ENCODE measurements at places on chromosomes 7 and 10.

DNA sequence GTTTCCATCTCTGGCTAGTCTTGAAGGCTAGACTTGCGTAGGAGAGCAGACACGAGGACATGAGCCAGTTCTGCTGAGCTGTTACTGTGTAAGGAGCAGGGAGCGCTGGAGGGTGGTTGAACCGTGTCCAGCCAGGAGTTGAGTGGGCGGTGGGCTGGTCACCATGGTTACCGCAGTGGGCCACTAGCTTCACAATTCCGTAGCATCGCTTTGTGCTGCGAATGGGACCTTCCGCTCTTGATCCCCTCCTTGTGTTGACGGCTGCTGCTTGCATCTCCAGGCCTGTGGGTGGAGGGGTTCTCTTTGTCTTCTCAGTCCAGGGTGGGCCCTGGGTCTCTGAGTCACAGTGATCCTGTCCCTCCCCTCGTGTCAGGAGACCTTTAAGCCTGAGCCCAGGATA lies 49.4 kb upstream of the OCM start:
- DNase-seq: no peak

GRCh38 chr10:8365935-8366911 lies 311.7 kb downstream of the GATA3 start:
- peak; percentile 66 for DNase-seq

DNA sequence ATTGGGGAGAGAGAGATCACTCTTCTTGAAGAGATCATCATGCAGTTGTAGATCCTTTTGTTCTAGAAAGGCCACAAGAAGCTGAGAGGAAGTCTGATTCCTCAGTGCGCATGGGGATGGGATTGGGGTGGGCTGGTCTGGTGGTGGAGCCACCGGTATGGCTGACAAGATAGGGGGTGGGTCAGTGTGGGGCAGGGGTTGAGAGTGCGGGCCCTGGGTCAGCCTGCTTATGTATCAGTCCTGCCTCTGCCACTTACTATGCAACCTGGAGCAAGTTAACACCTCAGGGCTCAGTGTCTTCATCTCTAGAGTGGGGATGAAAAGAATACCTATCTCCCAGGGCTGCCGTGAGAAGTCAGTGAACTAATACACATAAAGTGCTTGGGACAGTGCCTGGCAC lies 8.0 kb downstream of the SMARCD3 start:
- DNase-seq: no peak

DNA sequence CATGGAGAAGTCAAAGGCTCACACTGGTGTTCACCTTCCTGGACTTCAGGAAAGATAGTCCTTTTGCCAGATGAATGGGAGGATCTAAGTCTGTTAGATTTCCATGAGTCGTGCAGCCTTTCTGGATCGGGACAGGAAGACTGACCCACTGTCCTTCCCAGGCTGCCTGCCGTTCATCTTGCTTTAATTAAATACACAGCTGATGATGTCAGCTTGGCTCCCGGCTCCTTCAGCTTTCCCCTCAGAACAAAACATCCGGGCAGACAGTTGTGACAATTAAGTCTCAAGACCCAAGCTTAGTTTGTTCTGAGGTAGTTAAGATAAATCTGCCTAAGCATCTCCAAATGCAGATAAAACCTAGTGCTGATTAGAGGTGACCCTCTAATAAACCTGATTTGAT lies 58.6 kb downstream of the AUTS2 start:
- no peak for DNase-seq

DNA sequence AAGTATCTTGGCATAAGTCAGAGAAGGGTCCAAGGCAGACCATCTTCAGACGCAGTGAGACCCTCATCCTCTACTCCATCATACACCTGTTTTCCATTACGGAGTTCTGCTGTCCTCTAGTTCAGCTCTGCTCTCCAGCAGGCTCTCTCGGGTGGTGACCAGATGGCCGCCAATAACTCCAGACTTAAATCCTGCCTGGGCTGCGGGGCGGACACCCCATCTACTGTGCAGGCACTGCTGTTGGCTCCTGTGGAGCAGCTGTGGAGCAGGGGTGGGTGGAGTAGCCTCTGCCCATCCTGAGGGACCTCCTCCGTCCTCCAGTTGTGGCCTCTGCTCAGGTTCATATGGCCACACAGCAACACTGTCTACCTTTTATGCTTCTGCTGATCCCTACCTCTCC lies 608.1 kb downstream of the SDK1 start:
- DNase-seq: no peak

- DNase-seq: no peak
These were observed 997 bp downstream of the WDR37 start for GRCh38 chr10:1057106-1057657.

DNA sequence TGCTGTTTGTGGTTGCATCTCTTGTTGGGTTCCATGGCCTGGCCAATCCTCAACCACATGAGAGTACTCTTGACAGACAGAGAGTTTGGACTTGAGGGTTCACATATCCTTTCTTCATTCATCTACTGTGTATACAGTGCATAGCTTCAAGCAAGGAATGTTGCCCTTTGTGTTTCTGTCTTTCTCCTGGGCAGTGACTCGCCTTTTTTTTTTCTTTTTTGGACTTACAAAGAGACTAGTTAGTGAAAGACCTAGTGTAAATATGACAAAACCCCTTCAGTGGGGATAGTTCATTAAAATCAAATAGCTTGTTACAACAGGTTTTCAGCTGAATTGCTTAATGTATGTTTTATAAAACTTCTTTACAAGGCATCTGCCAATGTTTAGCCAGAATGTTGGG lies 290.2 kb downstream of the FGFR2 start:
- DNase-seq: no peak

DNA sequence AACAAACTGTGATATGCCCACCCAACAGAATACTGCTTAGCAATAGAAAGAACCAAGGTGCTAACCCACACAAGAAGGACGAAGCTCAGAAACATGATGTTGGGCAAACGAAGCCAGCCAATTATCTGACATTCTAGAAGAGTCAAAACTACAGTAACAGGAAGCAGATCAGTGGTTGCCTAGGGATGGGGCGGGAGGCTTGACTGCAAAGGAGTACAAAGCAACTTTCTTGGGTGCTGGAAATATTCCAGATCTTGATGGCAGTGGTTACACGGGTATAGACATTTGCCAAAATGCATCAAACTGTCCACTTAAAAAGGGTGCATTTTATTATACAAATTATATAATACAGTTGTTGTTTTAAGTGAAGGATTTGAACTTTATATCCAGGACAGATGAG lies 41.1 kb upstream of the RET start:
- DNase-seq: no peak

- no peak for DNase-seq
These were observed 233.9 kb downstream of the DNAJB6 start for GRCh38 chr7:157570531-157571200.

GRCh38 chr7:33901847-33902246 lies 3.5 kb upstream of the BMPER start:
- no peak for DNase-seq
